Suppressor macrophage treated with lipopolysaccharide for 4 hours (primary cell): ENCODE measurements at places on chromosomes 4 and X.

DNA sequence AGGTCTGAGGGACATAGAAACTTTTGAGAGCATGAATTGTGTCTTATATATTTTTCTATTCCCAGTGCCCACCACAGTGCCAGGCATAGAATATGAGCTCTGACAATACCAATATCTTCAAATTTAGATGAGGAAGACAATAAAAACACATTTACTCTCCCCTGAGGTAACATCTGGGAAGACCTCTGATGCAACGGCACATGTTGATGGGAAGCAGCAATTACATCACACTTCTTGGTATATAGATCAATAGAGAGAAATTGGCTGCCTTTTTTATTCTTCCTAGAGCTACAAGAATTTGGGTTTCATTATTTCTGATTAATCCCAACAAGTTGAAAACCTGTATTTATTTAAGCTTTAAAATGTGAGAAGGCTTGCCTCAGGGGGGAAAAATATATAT lies 67.4 kb upstream of the SMAD1 start:
- DNase-seq = no peak

- no peak for DNase-seq
Observed at GRCh38 chrX:52015794-52016193, 53.2 kb downstream of the MAGED4B start.

DNA sequence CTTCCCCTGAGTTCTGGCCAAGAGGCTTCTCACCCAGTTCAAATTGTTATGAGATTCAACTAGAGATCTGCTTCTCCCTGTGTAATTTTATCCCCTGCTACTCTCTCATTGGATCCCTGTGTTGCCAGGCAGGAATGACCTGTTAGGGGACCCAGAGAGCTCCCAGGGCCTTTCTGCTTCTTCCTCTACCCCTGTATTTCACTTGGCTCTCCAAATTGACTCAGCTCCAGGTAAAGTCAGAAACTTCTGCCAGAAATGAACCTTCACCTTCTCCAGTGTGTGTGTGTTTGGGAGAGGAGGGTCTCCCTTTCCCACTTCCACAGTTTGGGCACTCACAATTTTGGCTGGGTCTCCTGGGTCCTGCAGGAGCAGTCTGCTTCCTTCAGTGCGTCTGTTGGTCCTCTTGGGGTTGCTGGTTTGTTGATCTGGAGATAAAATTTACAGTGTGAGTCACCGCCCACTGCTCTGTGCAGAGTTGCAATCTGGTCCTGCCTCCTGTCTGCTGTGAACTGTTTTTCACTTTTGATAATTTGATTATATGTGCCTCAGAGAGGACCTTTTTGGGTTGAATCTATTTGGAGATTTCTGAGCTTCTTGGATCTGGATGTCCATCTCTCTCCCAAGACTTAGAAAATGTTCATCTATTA lies 112.4 kb upstream of the EDA2R start:
- DNase-seq = no peak

DNA sequence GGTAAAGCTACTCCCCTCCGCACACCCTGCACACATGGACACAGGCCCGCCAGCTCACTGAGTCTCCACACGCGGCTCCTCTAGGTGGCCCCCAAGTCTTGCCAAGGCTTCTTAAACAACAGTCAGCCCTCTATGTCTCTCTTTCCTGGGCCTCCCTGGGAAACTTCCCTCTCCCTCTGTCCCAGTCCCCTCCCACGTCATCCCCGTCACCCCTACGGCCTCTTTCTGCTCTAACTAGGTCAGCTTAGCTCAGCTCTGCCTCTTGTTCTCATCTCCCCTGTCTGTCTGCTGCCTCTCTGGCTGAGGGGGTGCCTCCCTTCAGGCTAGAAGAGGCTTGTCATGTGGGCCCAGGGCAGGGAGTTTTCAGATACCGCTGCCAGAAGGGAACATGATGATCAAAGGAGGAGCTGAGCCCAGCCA lies 38.8 kb downstream of the SEPTIN6 start:
- peak; percentile 22 for DNase-seq

GRCh38 chrX:19852014-19853005 lies 35.1 kb downstream of the SH3KBP1 start:
- no peak for DNase-seq

DNA sequence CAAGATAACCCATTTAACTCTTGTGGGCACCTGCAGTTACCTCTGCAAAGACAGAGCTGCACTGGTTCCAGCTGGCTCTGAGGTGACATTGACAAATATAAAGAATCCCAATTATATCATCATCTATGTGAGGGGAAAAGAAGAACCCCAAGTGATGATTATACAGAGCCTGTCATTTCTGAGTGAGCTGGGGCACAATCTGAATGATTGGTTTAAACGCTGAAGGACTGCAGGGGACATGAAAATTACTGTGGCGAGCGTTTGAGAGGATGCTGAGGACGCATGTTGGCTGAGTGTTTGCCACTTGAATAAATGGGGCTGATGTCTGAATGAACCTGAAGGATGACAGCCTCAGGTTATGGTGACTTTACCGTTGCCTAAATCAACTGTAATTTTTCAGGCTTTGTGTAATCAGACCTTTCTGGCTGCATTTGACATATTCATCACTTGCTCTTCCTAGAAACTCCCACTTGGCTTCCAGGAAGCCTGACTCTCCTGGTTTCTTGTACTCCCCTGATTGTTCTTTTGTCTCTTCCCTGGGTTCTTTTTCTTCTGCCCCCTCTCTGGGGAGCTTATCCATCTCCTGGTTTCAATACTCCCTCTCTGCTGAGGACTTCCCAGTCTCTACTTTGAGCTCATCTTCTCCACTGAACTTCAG lies 4.1 kb upstream of the HSD17B10 start:
- DNase-seq = no peak

DNA sequence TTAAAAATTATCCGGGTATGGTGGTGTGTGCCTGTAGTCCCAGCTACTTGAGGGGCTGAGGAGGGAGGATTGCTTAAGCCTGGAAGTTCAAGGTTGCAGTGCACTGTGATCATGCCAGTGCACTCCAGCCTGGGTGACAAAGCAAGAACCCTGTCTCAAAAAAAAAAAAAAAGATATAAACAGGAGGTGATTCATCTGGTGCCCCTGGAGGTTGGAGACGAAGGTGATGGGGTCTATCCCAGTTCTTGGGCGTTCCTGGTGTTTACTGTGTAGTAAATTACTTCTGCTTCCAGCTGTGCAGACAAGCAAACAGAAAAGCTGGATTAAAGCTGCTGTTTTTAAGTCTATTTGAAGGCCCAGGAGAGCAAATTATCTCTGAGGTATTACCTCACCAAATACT lies 19.9 kb downstream of the GPKOW start:
- no peak for DNase-seq

GRCh38 chrX:86121916-86122315 lies 26.3 kb upstream of the DACH2 start:
- no peak for DNase-seq

GRCh38 chr4:5638976-5639375 lies 69.4 kb downstream of the EVC2 start:
- no peak for DNase-seq

- DNase-seq = peak; percentile 49
Observed at GRCh38 chr4:77600521-77601451, 4.8 kb upstream of the CXCL13 start.

DNA sequence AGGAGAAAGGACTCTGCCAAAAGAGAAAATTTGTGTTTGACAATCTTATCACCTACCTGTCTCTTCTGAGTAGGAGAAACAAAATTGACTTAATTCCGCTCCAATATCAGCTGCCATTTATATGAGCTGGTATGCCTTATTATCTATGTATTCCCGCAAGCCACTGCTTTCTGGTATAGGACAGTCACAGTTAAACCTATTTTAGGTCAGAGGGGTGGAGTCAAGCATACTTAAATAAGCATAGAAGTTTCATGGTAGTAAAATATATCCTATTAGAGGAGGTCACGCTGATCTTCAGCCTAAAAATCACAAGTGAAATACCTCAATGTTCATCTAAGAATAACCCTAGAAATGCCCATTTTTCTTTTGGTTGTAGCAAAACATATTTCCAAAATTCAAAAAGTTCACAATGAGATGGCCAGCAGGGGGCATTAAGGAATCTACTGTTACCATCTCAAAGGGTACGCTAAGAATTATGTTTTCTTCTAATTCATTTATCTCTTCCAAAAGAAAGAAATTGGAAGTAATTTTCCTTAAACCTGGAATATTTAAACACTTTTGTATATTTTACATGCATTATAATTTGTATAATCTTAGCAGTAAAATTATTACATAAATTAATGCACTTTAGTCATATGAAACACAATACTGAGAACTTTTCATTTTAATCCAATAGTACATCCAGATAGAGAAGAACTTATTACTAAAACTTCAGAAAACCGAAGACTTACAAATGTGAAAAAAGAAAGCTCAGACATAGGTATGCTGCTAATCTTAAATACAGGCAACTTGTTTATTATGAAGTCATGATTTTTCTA lies 10.5 kb downstream of the PPAT start:
- DNase-seq = peak; percentile 66

DNA sequence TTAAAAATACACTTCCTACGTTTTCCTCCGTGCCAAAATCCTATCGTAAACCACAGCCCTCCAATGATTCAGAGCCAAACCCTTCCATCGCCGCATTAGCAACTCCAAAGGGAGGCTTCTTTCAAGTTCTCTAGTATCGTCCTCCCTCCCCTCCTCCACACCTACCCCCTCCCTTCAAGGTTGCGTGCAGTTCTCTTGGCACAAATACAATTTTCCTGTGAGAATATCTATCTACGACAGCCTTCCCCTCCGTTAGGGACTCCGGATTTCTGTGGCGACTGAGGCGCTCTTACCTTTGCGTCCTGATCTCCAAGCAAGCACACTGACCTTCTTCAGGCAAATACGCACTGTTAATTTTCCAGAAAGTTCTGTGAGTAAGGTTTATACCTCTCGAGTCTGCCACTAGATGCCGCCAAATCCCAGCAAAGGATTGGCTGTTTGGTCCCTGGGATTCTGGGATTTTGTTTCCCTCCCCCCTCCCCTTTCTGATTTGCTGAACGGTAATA lies 1.2 kb upstream of the MORF4L2 start:
- DNase-seq = peak; percentile 69

DNA sequence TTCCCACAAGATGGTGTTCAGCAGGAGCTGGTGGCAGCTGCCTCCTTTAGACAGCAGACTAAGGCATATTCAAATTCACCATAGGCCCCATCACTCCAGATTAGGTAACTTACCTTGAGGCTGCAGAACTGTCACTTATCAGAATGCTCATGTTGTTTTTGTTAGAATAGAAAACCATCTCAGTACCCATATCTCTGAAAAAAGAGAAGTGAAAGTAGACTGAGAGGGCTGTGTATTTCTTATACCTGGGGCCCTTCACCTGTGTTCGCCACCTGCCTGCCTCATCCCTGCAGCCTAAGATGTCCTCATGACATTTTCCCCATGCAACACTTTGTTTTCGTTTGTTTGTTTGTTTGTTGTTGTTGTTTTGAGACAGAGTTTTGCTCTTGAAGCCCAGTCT lies 32.9 kb upstream of the SPRY1 start:
- DNase-seq = no peak

GRCh38 chr4:47974566-47974965 lies 41.9 kb downstream of the CNGA1 start:
- DNase-seq = peak; percentile 49

- DNase-seq = no peak
Observed at GRCh38 chrX:120731386-120731785, 101.5 kb upstream of the C1GALT1C1 start.

- DNase-seq = no peak
Observed at GRCh38 chr4:89021684-89022083, 35.3 kb downstream of the FAM13A start.

DNA sequence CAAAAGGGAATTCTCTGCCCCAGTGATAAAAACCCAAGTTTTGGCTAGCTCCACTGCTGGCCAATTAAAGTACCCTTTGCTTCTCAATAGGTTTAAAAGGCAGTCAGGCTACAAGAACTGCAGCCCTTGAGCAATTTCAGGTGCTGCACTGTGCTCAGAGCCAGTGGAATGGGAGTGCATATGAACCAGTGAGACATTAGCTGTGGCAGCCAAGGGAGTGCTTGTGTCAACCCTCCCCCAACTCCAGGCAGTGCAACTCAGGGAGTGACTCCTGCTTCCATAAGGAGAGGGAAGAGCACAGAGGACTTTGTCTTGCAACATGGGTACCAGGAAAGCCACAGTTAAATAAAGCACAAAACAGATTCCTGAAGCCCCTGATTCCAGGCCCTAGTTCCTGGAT lies 61.6 kb upstream of the VAMP7 start:
- DNase-seq = no peak

GRCh38 chr4:39464886-39465501 lies 6.1 kb downstream of the LIAS start:
- peak; percentile 36 for DNase-seq

DNA sequence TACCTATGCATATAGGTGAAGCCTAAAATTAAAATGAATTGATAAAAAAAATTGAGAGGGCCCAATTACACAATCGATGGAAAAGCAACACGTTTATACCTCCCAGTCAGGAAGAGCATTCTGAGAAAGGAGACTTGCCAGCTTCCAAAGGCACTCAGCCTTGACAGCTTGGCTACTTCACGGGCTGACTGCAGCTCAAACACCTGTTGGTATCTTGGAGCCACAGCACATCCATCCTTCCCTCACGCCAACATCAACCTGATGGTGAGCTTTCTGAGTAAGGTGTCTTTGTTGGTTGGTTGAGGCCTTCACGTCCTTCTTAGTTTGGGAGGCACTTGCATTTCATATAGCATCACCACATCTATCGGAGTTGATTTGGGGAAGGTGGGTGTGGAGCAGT lies 598.9 kb upstream of the DIPK2B start:
- no peak for DNase-seq

GRCh38 chr4:6343939-6344408 lies 74.3 kb downstream of the WFS1 start:
- DNase-seq = no peak
